ENCODE measurements at places on chromosomes 2 and 18. TPM values are rescaled to one million over a fixed set of nuclear protein-coding genes. Genes with fewer than 3 reads are reported as not detected.

Gene CFAP65
- not detected for total RNA-seq

Gene HRH4
- not detected for total RNA-seq

Gene RAB6C
- not detected for total RNA-seq

Gene ALLC
- total RNA-seq = not detected

Gene RGPD3
- total RNA-seq = 0.49 TPM

Gene DGUOK
- 53.4 TPM for total RNA-seq

Gene GPR75
- 1.1 TPM for total RNA-seq

Gene IL36RN
- total RNA-seq = 90.7 TPM

Gene SERPINB7
- 0.21 TPM for total RNA-seq

Gene ANKRD30BL
- total RNA-seq = not detected

Gene SLC5A7
- total RNA-seq = 0.19 TPM

Gene IMPACT
- 38.5 TPM for total RNA-seq

Gene DYSF
- 2.4 TPM for total RNA-seq

Gene MOB4
- total RNA-seq = 47.1 TPM

Gene ADD2
- 1.8 TPM for total RNA-seq

Gene HOXD12
- not detected for total RNA-seq

Gene MAP2
- total RNA-seq = 8.5 TPM

Gene NYAP2
- total RNA-seq = 0.18 TPM

Gene MDH1B
- 0.61 TPM for total RNA-seq

Gene TMEM37
- 3.1 TPM for total RNA-seq

Gene HOXD11
- not detected for total RNA-seq

Gene HNRNPLL
- total RNA-seq = 19.8 TPM

Gene COL6A3
- 8.9 TPM for total RNA-seq

Gene RAD51AP2
- 0.19 TPM for total RNA-seq

Gene TXNL4A
- total RNA-seq = 20.8 TPM

Gene SLC40A1
- total RNA-seq = 7.7 TPM

Gene REL
- total RNA-seq = 16.3 TPM

Gene GPR39
- total RNA-seq = 1.2 TPM

Gene MAPRE3
- 7.6 TPM for total RNA-seq

Gene SPR
- total RNA-seq = 30.9 TPM

Gene G6PC2
- not detected for total RNA-seq

Gene CCDC85A
- 1.9 TPM for total RNA-seq

Gene MRPL19
- 29.6 TPM for total RNA-seq

Gene SDC1
- 355 TPM for total RNA-seq

Gene PAX3
- not detected for total RNA-seq

Gene PDE1A
- 2.3 TPM for total RNA-seq

Gene BOK
- 49.0 TPM for total RNA-seq

Gene CCDC150
- total RNA-seq = 2.4 TPM

Gene STEAP3
- 24.1 TPM for total RNA-seq

Gene ABCG8
- not detected for total RNA-seq

Gene PARD6G
- total RNA-seq = 35.2 TPM

Gene SLC38A11
- total RNA-seq = not detected

Gene CNTNAP5
- not detected for total RNA-seq

Gene HYCC2
- 9.9 TPM for total RNA-seq

Measured in esophagus squamous epithelium (tissue), 5 donors.